ENCODE measurements at places on chromosomes 2 and 18. TPM values are rescaled to one million over a fixed set of nuclear protein-coding genes. Genes with fewer than 3 reads are reported as not detected.
A peak's percentile ranks its signal among the peaks of the same experiment; 100 is the strongest.

DNA sequence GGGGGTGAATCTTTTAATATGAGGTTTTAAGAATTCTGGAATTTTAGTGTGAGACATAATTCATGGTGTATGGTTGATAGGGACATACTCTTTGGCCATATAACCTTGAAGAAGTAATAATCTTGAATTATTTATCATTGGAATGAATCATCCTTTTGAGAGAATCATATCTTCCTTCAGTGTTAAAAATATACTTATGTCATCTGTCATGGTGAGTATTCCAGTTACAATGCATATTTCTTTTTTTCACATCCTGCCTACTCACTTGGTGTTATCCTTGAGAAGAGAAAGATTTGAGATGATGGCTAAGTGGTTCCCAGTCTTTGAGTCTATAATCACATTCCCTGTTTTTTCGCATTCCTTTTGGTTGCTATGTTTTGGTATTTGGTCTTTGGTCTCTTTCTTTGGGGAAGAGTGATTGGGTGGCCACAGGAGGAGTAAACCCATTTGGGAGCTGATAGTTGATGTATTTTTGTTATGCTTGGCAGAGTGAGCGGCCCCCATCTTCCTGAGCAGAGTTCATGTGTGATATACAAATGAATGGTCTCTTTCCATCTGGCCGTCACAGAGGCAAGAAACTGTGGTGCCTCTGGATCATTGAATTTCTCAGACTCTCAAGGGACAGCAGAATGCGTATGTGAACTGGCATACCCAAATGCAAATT lies 21.6 kb downstream of the ASAP2 start:
- no peak for DNase-seq

The BAZ2B gene
- total RNA-seq: 24.0 TPM

DNA sequence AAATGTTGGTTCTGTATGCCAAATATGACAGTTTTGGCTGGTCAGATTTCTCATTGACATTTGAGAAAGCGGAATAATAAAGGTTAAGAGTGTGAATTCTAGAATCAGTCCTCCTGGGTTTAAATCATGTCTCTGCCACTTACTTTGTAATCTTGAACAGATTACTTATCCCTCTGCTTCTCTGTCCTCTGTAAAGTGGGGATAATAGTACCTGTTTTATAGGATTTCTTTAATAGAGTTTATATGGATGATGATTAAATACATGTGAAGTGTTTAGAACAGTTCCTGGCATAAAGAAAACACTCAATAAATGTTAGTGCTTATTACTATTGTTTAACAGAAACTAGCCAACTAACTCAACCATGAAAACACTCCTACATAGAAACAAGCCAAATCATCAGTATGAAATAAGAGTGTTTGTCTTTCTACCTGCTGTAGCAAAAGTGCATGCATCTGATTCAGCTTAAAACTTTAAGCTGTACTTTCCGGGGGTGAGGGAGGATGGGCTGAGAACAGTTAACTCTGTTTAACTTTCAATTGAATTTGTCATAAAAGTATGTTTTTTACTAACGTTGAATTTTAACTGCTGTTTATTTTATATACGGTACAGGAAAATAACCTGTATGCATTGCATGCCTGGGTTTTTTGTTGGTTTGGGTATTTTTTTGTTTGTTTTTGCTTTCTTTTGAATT lies 6.8 kb downstream of the HTR2B start:
- DNase-seq: no peak

DNA sequence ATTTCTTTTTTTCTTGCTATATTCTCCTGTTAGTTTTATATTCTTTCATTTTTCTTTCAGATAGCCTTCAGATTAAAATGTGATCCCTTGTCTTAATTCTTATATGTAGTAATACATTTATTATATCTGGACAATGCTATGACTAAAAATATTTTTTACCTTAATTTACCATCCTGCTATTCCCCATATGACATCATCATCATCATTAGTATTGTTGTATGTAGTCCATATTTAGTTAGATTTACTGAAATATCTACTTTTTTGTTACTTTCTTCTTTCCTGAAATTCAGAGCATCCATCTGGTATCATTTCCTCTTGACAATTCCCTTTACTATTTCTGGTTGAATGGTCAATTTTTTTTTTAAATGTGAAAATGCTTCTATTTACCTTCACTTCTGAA lies 951.6 kb upstream of the POU3F3 start:
- DNase-seq: no peak

GRCh38 chr2:217338306-217338916 lies 478.5 kb upstream of the TNP1 start:
- DNase-seq: peak; percentile 84

The STPG4 gene
- not detected for total RNA-seq

- DNase-seq: peak; percentile 16
Measured at GRCh38 chr2:172052000-172052983, 33.0 kb upstream of the DLX1 start.

DNA sequence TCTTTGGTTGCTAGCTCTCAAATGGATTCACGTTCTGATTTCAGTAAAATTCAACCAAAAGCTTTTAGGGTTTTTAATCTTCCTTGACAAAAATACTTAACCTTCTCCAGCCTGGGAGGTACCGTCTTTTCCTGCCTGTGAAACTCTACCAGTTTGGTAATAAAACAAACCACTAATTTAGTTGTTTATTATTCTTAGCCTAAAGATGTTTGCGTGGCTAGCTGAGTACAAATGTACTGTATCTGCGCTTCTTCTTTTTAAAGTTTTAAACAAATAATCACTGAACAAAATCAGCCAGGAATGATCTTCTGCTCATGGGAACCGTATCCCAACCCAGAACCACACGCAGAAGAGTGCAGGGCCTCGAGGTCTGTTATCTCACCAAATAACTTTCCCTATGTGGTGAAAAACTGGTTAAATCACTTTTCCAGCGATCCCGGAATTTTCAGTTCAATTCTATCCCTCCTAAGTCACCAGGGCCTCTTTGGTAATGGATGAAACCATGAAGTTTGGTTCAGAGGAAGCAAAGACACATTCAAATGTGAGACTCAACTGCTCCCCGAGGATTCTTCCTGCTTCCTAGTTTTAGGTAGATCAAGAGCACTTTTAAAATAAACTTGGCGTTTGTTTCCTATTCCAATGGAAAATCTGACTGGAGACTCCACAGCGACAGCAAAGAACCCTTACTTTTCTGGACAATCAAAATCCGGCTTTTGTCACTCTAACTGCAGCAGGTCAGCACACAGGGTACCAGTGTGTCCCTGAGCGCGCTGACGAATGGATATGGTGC lies 36.1 kb downstream of the BCL2 start:
- no peak for DNase-seq

DNA sequence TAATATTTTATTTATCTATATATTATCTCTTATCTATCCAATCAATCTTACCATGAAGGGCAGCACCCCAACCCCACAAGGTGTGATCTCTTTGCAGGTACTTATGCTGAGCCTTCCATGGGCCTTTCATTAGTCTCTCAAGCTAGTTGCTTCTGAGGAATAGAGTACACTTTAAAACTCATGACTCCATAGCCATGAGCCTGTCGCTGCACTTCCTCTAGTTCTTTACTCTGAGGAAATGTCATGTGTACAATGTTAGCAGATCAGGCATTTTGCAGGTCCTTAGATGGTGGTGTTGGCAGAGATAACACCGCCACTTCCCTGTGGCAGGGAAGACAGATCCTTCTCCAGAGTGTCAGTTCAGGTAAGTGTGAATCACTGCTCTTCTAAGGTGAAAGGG lies 29.5 kb upstream of the STAT4 start:
- DNase-seq: no peak

The UGT1A6 gene
- not detected for total RNA-seq

The MRPL33 gene
- 206 TPM for total RNA-seq
